ENCODE measurements at places on chromosomes 16 and 17.

GRCh38 chr17:63041251-63041650 is 75.2 kb downstream of the TANC2 start:
- DNase-seq: no peak

GRCh38 chr17:68302666-68303065 is 11.4 kb downstream of the ARSG start:
- no peak for DNase-seq

GRCh38 chr16:20942256-20942655 is 41.7 kb downstream of the LYRM1 start:
- DNase-seq: no peak

DNA sequence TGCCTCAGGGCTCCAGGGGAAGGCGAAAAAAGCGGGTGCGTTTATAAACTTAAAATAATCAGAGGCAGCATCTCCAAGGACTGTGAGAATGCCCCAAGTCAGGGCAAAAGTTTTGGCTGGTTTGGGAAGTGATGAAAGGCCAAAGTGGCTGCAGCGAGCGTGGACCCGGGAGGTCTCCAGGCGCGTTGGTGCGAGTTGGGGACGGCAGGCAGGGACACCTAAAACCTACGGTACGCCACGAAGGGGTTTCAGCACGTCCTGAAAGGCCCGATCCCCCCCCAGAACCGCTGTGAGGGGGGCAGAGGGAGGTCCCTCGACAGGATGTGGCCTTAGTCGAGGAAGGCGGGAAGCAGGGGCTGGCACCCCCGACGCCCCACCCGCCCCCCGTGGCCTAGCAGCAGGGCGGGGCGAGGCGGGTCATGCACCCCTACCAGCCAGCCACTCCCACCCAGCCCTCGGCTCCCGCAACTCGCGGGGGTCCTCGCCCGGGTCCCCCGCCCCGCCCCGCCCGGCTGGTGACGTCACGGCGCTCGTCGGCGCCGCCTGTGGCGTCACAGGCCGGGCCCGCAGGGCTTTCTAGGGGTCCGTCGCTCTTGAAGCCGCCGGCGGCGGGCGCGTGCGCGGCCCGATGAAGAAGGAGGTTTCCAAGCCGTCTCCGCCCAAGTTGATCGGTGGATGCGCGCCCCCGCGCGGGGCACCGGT is at the start of gene MYCBPAP:
MYCBPAP (plus strand) TSS at position 569 of the 702 bp plus-strand sequence. CDS start 236 bp downstream, outside the sequence.
- DNase-seq: no peak

GRCh38 chr16:67028167-67028695 is 718 bp upstream of the CBFB start:
- no peak for DNase-seq

DNA sequence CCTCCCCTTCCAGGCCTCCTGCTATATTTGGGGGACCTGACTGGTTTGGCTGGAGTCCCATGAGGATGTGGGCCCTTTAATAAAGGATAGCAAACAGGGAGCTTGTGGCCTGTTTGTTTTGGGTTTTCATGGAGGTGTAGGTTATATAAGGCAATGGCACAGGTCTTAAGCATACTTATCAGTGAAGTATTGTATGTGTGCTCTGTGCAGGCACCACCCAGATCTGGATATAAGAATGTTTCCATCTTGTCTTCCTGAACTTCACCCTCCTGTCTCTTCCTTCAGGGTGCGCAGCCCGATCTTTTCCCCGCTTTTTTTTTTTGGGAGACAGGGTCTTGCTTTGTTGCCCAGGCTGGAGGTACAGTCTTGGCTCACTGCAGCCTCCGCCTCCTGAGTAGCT is 10.6 kb downstream of the SLC52A1 start:
- no peak for DNase-seq

GRCh38 chr17:76940295-76940694 is 72.1 kb downstream of the MGAT5B start:
- DNase-seq: no peak

DNA sequence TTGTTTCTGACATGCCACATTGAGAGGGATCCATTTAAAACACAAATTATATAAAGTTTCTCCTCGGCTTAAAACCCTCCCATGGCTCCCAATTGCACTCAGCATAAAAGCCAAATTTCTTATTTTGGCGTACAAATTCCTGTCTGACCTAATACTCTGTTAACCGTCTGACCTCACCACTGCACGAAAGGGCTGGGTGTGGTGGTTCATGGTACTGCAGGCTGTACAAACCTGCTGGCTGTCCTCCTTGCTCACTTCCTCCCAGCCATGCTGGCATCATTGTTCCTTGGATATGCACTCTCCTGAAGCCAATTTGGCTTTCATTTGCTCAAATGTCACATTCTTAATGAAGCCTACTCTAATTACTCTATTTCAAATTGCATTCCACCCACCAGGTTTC is 301.6 kb upstream of the C16orf82 start:
- no peak for DNase-seq

DNA sequence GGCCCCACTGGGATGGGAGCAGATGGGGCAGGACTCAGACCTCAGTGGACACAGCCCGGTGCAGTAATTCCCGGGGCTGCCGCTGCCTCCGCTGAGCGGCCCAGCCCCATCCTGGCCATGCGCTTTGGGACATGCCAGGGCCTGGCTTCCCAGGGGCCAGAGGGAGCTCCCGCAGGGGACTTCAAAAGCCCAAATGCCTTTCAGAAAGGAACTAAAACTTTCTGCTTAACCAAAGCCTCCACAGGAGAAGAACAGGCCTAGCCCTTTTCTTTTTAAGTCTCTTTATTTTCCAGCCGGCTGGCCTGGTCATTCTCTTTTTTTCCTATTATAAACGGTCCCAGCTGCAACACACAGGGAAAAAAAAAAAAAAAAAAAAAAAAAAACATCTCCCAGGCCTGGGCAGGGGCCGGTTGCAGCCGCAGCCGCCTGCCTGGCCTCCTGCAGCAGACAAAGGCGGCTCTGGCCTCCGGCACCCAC is 10.7 kb upstream of the ZNF423 start:
- DNase-seq: no peak

DNA sequence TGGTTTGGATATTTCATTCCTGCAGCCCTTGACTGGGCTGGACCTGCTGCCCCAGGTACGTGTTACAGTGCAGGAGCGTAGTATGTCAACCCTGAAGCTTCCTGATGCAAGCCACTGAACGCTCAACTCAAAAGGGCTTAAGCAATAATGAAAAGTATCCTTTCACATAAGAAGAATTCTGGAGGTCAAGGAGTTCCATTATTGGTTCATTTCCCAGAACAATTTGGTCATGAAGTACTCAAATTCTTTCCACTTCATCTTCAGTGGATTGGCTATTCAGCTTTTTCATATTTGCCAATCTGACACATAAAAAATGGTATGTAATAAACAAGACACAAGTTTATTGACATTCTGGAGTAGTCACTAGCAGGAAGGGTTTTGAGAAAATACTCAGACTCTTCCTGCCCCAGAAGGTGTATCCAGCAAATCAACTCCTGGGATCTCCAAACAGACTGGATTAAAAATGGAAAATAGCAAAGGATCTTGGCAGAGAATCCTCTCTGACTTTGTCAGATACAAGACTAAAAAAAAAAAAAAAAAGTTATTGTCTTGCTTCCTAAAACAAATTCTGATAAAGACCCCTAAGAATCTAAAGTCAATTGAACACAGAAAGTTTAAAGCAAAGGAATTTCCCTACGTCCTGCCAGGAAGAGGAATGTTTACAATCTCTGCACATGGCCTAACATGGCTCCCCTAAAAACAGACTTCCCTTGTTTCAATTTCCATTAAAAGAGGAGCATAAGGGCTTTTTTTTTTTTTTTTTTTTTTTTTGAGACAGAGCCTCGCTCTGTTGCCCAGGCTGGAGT is 37.5 kb upstream of the WSB1 start:
- DNase-seq: peak; percentile 85

GRCh38 chr17:66466840-66467367 is 164.5 kb downstream of the PRKCA start:
- DNase-seq: peak; percentile 99

DNA sequence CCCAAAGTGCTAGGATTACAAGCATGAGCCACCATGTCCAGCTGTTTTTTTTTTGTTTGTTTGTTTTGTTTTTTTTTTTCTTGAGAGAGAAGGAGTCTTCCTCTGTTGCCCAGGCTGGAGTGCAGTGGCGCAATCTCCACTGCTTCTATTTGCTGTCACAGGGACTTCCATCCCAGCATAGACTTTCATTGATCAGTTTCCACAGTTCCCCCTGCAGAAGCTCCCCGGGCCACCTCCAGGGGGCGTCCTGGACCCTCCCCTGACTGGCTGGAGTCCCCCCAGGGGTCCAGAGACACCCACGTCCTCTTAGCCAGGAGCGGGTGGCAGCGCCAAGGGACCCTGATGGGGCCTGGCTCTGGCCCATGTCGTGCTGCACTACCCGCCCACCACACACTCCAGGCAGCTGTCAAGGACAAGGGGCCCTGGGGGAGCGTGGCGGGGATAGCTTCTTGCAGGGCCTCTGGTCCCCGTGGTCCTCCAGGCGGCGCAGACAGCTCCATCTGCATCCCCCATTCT is 3.1 kb upstream of the NPW start:
- DNase-seq: no peak

DNA sequence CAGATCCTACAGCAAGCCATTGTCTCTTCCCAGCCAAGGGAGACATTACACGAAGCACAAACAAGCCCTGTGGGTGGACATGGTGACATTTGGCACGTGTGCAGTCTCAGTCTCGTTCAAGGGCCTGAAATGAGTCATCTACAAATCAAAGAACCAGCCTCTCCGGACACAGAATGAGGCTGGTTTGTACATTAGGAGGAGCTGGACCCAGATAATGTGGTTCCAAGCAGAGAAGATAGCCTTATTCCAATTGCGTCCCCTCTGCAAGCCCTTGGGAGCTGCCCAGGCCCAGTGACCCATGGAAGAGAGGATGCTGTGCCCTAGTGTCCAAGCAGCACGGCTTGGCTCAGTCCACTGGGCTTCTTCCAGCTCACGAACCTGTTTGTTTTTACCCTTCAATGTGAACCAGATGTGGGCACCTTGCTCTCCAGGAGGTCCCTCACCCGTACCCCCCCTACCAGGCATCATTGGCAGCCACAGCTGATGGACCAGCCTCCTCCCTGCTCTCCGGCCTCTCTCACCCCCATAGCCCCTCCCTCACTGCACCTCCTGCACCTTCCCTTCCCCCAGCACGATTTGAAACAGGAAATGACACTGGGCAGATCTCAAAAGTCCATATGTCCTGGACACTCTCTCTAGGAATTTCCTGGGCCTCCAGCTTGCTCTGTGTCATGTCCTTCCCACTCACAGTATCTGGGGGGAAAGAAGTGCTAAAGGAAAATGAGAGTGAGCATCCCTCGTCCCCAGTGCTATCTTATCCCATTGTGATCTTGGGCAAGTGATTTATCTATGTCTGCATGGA is 26.2 kb downstream of the KPNA2 start:
- no peak for DNase-seq

DNA sequence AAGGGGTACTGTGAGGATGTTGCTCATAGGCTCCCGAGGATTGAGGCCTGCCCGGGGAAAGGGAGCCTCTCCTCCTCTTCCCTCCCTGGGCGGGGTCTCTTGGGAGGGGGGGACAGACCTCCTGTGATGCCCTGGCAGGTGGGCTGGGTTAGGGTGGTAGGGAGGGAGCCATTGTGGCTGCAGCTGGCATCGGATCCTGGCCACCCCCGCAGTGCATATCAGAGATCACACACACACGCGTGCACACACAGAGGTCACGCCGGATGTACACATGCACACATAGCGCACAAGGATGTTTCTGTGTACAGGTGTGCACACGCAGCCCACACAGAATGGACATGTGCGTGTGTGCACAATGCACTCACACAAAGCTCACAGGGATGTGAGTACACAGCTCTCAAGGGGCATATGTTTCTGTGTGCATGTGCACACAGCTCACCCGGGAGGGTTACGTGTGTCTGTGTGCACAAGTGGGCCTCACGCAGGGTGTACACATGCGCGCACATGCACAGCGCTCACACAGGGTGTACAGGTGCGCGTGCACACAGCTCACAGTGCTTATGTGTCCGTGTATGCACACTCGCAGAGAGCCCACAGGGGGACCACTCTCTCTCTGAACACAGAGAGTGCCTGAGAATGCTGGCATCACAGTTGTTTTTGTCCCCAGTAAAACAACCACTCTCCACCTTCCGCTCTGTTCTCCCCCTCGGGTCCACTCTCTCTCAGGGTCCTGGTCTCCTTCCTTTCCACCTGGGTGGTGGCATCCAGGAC is 2.4 kb downstream of the GJD3 start:
- no peak for DNase-seq

GRCh38 chr16:88489163-88489741 is 36.2 kb downstream of the ZFPM1 start:
- DNase-seq: no peak

DNA sequence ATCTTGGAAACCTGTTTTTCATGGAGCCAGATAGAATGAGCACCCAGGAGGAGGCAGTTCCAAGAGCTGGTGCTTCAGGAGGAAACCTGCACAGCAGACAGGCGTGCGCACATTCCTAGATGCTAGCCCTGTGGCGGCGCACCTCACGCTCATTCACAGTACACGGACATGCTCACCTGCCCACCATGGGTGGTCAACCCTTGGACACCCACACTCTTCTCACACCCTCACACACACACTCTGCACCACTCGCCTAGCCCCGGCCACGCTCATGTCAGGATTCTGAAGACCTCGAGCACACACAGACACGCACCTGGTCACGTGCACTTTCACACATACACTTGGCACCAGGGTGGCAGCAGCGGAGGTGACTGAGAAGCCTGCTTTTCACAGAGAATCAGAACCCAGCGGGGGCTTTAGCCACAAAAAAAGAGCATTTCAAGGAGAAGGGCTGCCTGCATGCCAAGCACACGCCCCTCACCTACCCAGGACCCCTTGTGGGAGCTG is 28.6 kb downstream of the RAI1 start:
- DNase-seq: no peak

DNA sequence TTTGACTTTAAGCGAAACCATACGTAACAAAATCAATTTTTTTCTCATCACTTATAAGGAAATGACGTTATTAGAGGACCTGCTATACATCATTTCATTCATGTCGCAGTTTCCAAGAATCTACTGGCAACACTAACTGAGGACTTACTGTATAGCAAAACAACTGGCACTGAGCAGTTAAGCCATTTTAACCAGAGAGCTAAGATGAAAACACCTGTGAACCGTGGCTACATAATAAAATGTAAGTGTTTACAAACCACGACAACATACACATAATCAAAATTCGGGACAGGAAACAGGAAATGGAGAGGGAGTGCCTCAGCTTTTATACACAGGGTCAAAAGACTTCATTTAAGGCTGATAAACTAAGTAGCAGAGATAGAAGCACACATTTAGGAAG is 29.5 kb downstream of the METTL16 start:
- DNase-seq: no peak

- no peak for DNase-seq
Observed at GRCh38 chr16:5900046-5900445, 802.5 kb upstream of the EEF2KMT start.

GRCh38 chr17:40961591-40961990 is 5.2 kb downstream of the KRT39 start:
- DNase-seq: no peak

- DNase-seq: no peak
Observed at GRCh38 chr16:53083119-53083518, 28.3 kb downstream of the CHD9 start.
